ENCODE measurements at places on chromosomes 11 and 22.

DNA sequence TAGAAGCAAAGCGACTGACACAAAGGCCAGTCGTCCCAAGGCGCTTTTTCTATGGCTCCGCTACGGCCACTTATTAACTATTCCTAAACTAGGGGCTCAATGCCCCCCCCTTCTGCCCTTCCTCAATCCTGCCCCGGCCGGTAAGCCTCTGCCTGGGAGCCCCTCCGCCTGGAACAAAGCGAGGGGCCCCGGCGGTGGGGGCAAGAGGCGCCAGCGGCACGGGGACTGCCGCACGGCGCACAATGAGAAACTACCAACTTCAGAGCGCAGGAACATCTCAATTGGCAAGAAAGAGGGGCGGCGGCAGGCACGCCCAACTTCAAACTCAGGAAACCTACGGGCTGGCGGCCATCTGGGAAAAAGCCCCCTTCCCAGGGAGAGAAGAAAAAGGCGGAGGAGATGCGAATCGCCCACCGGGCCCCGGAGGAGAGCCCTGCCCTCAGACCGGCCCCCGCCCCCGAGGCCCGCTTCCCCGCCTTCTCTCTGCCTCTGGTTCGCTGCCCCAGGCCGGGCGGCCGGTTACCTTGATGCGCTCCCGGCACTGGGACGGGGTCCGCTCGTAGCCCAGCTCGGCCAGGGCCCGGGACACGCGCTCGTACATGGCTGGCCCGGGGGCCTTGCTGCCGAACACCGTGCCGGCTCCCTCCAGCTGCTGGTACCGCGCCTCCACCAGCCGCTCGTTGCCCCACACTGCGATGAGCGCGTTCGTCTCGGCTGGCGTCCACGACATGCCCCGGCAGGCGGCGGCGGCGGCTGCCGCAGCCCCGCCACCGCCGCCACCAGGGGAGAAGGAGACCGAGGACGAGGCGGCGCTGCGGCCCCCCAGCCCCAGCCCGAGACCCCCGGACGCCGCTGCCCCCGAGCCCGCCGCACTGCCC lies 619 bp downstream of the MSANTD2 start:
- DNase-seq, result peak; percentile 35

DNA sequence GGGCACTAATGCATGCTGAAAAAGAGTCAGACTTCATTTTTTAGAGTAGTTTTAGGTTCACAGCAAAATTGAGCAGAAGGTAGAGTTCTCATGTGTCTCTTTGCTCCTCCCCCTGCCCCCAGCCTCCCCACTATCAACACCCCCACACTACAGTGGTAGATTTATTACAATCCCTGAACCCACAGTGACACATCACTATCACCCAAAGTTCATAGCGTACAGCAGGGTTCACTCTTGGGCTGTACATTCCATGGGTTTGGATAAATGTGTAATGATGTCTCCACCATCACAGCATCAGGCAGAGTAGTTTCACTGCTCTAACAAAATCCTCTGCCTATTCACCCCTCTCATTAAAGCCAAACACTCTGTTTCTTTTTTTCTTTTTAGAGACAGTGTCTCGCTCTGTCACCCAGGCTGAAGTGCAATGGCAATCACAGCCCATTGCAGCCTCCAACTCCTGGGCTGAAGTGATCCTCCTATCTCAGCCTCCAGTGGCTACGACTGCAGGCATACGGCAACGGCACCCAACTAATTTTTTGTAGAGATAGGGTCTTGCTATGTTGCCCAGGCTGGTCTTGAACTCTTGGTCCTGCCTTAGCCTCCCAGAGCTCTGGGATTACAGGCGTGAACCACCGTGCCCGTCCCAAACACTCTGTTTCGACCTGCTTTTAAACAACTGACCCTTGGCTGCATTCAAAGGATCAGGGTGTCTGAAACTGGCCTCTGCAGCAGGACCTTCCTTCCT lies 4.1 kb downstream of the BEST1 start:
- no peak for DNase-seq

DNA sequence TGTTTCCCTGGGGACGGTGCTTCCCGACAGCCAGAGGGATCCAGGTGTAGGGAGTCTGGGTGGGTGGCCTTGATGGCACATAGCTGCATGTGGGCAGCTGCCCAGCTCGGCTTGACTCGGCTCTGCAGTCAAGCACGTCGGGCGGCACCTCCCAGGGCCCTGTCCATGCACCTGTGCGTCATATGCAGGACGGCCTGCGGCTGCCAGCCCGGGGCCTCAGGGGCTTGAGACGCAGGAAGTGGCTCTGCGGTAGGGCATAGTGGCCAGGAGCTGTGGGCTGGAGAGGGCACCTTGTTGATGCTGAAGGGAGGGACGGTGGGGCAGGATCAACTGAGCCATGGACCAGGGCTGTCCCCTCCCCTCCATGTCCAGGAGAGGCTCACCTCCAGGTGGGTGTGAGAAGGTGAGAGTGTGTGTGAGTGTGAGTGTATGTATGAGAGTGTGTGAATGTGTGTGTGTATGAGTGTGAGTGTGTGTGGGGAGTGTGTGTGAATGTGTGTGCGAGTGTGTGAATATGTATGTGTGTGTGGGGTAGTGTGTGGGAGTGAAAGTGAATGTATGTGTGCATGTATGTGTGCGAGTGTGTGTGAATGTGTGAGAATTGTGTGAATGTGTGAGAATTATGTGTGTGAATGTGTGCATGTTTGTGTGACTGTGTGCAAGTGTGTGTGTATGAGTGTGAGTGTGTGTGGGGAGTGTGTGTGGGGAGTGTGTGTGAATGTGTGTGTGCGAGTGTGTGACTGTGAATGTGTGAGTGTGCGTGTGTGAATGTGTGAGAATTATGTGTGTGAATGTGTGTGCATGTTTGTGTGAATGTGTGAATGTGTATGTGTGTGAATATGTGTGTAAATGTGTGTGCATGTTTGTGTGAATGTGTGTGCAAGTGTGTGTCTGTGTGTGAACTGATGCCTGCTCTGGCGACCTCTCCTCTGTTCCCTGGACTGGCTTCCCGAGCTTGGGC lies 5.7 kb upstream of the SUN2 start:
- DNase-seq, result no peak

GRCh38 chr11:103993507-103993906 lies 42.9 kb upstream of the DDI1 start:
- DNase-seq, result no peak

GRCh38 chr11:66124564-66124963 lies 54.5 kb downstream of the PACS1 start:
- no peak for DNase-seq

GRCh38 chr11:32121012-32121411 lies 30.1 kb downstream of the RCN1 start:
- DNase-seq, result no peak

GRCh38 chr11:128735935-128736605 lies 42.2 kb downstream of the FLI1 start:
- no peak for DNase-seq

- no peak for DNase-seq
Observed at GRCh38 chr11:83702796-83703195, 416.6 kb upstream of the CCDC90B start.

GRCh38 chr11:27722117-27722952 lies 22.1 kb upstream of the BDNF start:
- DNase-seq, result no peak

DNA sequence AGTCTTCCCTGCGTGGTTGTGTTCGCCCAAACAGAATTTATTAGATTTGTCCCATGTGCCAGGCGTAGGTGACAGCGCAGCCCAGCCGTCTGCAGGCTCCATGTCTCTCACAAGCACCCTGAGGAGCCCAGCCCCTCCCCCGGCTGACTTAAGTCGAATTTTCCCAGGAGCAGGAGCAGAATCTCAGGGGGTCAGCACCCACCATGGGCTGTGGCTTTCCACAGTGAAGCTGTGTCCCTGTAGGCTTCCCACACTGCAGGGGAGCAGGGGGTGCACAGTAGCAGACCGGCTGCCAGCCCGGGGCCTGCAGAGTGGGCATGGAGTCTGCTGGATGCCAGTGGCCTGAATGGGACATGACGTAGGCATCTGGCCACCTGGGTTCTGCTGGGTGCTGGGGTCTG lies 16.0 kb downstream of the PARVG start:
- no peak for DNase-seq

DNA sequence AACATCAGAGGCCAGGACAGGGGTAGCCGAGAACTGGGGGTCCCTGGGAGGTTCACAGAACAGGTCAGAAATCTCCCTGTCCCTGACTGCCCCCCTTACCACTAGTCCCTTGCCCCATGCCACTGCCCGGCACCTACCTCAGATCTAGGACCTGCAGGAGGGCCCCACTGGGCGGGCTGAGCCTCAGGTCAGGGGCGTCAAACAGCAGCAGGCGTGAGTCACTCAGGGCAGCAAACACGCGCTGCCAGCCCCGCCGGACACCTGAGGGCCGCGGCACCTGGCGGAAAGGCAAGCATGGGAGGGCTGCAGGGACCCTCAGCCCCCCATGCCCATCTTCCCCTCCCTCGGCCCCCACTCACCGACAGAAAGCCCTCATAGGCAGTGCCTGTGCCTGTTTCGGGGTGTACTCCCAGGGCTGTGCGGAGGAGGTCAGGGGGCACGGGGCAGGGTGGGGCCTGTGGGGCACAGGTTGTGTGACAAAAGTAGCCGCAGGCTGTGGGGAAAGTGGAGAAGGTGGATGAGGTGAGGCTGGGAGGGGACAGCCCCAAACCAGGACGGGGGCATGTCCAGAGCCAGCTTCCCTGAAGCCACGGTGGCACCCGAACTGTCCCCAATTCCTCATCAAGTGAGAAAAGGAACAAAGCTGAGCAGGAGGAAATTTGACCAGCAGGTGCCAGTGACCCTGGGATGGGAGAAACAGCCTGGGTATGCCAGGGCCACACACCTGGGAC lies 11.8 kb downstream of the CDC42BPG start:
- no peak for DNase-seq

- DNase-seq, result no peak
Observed at GRCh38 chr11:73957654-73958361, 7.0 kb downstream of the DNAJB13 start.

- DNase-seq, result no peak
Observed at GRCh38 chr11:112965656-112966055, 4.4 kb downstream of the NCAM1 start.

DNA sequence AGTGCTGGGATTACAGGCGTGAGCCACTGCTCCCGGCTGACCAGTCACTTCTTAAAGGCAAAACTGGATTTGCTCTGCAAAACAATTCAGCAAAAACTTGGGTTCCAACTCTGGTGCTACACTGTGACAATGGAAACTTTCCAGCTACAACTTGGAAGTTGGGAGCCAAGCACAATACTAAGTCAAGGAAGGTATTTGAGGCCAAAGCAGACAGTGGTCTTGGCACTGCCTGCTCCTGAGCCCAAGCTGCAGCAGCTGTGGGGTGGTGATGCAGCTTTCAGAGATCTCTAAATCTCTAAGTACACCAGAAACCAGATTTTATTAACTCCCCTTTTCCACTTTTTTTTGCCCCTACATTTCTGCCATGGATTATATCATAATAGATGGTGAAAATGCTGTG lies 17.5 kb downstream of the ADM start:
- DNase-seq, result no peak

DNA sequence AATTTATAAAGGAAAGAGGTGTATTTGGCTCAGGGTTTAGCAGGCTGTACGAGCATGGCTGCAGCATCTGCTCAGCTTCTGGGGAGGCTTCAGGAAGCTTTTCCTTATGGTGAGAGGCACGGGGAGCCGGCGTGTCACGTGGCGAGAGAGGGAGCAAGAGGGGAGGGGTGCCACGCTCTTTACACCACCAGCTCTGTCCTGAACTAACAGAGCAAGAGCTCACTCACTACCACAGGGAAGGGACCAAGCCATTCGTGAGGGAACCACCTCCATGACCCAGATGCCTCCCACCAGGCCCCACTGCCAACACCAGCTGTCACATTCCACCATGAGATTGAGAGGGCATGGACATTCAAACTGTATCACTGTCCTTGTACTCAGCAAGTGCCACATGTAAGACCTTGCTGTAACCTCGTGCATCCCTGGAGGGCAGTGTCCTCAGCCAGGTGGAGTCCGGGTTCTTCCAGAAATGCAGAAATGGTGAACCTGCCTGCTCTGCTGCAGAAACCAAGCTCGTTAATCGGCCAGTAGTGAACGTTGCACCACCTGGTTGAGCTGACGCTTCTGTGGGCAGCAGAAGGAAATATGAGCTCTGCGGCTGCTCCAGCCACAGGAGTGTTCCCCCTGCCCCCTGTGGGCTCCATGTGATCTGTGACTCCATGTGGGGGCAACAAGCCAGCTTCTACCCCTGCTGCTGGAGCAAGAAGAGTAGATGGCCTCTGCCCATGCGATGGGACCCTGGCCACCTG lies 368.6 kb downstream of the TBC1D22A start:
- DNase-seq, result no peak

- no peak for DNase-seq
Observed at GRCh38 chr11:14258221-14258935, 100.6 kb downstream of the RRAS2 start.

- DNase-seq, result no peak
Observed at GRCh38 chr11:58597486-58598144, 18.8 kb downstream of the ZFP91 start.

DNA sequence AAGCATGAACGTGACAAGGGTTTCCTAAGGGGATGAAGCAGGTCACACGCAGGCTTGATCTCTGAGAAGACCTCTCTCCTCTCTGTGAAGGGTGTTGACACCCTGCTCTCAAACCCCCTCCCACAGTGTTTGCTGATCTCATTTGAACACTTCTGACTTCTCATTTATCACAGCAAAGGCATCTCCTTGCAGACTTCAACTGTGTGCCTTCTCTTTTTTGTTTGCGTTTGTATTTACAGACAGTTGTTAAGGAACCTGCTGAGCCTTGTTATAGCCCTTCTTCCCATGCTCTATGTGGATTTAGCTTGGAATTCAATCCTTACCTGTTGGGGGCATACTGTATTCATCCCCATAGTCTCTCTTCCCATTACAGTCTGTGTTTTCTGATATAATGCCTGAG lies 206.5 kb downstream of the NELL1 start:
- no peak for DNase-seq

DNA sequence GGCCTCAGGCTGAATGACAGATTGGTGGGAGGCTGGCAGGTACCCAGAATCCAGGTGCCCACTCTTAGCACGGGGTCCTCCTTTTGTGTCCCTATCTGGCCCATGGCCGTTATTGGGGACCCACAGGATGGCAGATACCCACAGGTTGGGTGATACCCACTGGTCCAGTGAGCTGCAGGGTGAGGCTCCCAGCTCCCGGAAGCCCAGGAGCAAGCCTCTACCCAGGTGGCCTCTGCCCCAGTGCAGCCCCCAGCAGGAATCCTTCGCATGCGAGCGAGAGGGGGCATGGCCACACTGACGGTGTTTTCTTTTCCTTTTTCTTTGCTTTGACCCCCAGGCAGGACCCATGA lies 116.1 kb downstream of the PHF21B start:
- DNase-seq, result no peak

- DNase-seq, result peak; percentile 30
Observed at GRCh38 chr22:45240104-45240809, 437 bp downstream of the KIAA0930 start.

Data from activated CD4-positive, alpha-beta T cell treated with anti-CD3 and anti-CD28 coated beads for 4 hours (primary cell).